Stromal cell of bone marrow (primary cell): ENCODE measurements at places on chromosomes 3 and 15.

DNA sequence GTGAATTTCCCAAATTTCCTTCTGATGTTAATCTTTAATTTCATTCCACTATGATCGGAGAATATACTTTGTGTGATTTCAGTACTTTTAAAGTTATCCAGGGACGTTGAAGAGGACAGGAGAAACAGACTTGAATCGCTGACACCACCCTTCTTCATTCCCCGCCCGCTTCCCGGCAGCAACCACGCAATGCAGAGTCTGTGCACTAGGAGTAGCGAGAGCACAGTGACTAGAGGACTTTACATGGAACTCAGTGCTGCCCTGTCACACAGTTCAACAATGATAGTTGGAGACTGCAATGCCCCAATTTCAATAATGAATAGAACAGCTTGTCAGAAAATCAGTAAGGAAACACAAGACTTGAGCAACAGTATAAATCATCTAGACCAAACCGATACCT lies 73.9 kb downstream of the RNF13 start:
- DNase-seq, result no peak

DNA sequence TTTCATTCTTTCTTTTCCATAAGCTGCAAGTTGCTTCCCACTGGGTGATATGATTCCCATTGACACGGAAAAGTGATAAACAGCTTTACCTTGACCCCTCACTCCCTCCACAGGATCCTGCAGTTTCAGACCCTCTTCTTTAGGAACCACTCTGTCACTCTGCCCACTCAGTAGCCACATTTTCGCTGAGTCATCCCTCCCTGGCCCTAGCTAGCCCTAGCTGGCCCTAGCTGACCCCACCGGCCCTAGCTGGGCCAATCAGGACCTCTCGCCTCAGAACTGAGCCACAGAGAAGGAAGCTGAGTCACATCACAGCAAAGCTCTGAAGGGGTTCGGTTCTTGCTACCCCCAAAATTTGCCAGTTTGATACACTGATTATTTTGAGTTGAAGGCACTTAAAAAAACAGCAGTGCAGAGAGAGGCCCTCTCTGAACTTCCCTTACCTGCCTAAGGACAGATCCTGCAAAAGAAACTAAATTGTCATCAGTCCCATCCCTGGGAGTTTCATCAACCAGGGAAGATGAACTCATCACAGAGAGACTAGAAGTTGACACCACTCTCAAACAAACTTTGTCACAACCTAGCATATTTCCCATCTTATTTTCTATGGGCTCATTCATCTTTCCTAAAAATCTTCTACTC lies 233.5 kb upstream of the PROK2 start:
- DNase-seq, result no peak

- DNase-seq, result no peak
These were observed 130.1 kb downstream of the UACA start for GRCh38 chr15:70633103-70633831.

GRCh38 chr3:167913219-167913835 lies 177.8 kb downstream of the SERPINI1 start:
- DNase-seq, result peak; percentile 84

DNA sequence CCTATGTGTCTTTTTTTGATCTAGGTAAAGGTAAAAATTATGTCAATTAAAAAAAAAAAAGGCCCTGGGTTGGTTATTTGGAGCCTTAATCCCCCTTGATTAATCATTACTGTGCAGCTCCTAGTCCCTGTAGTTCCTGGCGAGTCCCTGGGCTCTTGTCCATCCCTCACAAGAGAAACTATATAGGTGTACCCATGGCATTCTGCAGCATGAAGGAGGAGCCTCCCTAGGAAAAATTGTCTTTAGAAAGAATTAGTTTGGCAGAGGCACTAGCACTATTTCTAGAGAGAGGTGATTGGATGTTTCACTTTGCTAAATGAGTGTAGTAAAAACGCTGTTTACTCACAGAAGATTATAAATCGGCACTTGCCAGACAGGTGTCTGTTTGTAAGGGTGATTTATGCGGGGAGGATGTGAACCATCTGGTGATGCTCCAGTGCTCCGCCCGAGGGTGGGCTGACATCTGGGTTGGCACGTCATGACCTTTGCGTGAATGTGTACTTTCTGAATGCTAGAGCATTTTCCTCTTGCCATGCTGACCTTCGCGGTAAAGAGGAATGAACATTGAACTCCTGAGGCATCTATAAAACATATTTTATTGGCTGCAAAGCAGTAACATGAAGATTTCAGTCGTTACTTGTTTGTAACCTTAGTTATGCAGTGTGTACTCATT lies 12.6 kb downstream of the PLCL2 start:
- no peak for DNase-seq
